ENCODE measurements at places on chromosomes 1 and 21. TPM values are rescaled to one million over a fixed set of nuclear protein-coding genes. Genes with fewer than 3 reads are reported as not detected.

The CDCA8 gene
- 0.59 TPM for total RNA-seq

The RNU1-1 gene
- total RNA-seq: 9,521 TPM

GRCh38 chr1:52057876-52058415 is 1.9 kb downstream of the BTF3L4 start:
- DNase-seq: no peak

DNA sequence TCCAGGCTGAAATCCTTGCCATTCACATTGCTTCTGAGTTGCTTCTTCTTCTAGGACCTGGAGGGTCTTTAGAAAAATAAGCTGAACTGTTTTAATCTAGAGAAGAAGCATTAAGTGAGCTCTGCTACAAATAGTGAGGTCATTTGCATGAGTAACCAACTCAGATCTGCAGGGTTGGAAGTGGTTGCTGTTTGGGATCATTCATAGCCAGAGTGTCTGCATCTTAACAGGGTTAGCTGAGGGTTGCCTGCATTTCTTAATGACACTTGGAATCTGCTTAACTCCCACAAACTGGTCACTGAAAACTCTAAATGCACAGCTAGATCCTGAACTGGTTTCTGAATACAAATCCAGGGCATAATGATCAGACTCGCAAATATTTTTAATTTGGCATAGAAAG is 9.9 kb downstream of the CNIH3 start:
- no peak for DNase-seq

DNA sequence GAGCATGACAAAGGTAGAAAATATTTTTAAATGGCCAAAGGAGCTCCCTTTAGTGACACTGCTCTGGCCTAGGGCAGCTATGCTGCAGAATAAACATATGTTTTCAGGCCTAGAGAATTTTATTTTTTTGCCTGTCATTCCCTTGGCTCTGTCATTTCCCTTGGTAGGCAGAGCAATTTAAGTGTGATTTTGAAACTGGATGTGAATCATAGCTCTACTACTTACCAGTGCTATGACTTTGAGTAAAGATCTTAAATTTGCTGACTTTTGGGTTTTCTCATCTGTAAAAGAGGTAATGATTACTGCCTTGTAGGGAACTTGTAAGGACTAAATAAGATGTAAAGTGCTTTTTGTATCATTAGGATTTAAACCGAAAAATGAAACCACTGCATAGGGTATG is 189.0 kb upstream of the ZRANB2 start:
- DNase-seq: no peak

GRCh38 chr21:42190486-42190863 is 28.5 kb upstream of the ABCG1 start:
- peak; percentile 44 for DNase-seq

GRCh38 chr1:27544834-27545233 is 54.9 kb upstream of the WASF2 start:
- DNase-seq: no peak

DNA sequence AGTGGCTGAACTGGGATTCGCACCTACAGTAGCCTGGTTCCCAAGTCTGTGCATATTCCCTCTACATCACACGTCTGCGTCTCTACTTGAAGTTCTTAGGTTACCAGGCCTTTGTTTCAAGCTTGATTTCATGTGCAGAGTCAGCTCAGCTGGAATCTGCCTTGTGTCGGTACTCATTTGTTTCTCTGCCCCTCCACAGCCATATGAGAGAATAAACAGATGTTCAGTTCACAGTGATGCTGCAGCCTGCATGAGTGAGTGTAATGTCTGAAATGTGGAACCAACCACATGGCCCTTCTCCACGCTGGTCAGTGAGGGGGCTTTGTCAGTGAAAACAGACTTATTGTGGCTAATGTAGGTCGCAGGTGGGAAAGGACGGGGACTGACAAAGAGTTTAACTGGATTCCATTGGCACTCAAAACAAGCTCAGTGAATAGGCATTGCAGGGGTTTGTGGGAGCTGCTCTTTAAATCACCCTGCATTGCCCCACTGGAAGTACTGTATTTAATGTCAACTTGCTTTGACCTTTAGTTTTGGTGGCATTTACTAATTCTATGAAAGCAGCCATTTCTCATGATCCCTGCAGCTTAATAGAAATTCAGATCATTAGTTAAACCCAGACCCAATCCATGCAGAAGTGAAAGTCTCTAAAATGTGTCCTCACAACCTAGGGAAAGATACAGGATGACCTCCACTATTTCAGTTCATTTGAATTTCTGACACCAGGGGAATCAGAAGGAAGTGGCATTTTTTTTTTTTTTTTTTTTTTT is 136.4 kb upstream of the FAM78B start:
- DNase-seq: no peak

DNA sequence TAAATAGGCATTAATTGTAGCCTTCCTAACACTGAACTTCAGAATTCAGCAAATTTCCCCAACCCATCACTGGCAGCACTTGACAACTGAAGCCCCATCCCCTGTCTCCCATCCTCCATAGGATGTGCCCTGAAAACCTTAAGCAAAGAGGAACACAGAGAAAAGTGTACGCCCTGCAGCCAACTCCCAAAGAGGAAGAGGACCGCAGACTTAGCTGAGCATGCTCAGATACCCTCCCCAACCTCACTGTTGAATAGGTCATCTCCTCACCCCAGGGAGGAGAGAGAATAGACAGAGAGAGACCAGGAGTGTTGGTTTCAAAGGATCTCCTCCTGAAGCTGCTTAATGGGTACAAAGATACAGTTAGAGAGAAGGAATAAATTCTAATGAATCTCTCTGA is 50.5 kb downstream of the CD2 start:
- DNase-seq: no peak

DNA sequence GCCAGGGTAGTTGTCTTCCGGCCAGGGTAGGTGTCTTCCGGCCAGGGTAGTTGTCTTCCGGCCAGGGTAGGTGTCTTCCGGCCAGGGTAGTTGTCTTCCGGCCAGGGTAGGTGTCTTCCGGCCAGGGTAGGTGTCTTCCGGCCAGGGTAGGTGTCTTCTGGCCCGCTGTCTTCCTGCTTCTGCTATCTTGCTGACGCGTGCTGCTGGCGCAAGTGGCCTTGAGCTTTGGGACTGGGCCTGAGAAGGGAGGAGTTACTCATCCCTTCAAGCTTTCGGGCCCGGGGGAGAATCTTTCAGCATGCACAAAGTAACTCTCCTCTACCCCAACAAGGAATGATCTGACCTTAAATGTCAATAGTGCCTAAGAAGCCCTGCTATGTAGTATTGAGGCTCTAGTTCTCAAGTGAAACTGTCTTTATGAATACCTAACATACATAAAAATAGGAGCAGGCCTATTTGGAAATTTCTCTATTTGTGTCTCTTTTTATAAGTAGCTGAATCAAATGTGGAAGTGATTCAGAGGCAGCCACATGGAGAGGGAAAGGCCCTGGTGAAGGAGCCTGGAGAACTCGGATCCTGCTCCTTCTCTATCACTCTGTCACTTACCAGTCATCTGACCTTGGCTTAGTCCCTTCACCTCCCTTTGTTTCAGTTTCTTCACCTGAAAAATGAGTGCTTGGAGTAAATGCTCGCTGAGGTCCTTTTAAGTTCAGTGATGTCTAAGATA is 65.6 kb downstream of the RGL1 start:
- DNase-seq: no peak

DNA sequence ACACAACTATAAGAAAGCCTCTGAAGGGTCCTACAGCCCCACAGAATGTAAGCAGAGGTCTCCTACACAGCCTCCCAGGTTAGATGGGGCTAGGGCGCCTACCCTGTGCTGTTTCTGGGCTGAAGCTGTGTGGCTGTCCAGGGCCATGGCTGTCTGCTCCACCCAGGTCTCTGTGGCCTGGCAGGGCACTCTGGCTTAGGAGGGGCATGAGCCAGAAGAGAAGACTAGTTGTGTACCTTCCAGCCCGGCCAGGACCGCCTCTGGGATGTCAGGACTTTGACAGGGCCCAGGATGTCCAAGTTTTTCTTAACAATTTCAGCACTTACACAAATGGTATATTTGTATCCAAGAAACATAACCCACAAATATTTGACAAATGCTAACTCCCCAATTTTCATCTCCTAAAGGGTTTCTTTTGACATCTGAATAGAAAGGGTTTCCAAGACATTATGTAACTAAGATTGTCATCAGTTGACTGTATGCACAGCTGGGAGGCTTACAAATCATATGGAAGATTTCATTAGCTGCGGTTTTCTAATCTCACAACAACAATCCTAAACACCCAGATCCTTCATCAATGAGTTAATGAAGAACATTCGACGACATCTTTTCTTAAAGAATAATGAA is 80.5 kb downstream of the HSF2BP start:
- DNase-seq: no peak

DNA sequence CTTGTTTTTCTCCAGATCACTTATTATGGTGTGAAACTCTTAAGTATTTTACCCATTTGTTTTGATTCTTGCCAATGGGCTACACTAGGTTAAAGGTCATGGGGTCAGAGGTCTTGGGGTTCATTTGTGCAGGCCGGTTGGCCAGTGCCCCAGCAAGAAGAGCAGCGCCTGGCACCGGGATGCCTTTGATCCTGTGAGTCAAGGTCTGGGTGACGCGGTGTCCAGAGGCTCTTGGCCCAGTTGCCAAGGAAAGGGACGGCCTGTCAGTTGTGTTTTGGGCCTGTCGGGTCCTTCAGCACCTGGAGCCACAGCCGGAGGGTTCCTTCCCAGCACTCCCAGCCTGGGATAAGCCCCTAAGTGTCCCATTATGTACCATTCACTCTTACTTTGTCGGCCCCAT is 25.1 kb downstream of the RHBG start:
- DNase-seq: no peak

GRCh38 chr1:33797849-33798248 is 66.0 kb upstream of the HMGB4 start:
- DNase-seq: no peak

DNA sequence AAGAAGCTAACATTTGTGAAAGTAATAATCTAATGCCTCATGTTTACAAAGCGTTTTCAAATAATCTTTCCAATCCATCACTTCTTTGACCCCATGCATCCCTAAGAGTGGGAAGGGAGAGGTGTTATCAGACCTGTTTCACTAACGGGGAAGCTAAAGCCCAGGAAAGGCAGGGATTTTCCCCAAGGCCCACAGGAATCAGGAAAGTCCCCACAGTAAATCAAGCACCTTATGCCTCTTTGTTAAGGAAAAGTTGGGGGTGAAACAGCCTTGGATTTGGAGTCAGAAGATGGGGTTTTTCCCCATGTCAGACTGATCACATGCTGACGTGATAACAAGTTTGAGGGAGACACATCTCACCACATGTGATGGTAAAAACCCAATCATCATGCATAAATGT is 20.0 kb upstream of the ANGPTL7 start:
- DNase-seq: no peak

GRCh38 chr1:231636157-231636556 is 9.6 kb downstream of the DISC1 start:
- DNase-seq: peak; percentile 70
